Glomerular endothelial cell (primary cell): ENCODE measurements at places on chromosomes 5 and 9.
A peak's percentile ranks its signal among the peaks of the same experiment; 100 is the strongest.

DNA sequence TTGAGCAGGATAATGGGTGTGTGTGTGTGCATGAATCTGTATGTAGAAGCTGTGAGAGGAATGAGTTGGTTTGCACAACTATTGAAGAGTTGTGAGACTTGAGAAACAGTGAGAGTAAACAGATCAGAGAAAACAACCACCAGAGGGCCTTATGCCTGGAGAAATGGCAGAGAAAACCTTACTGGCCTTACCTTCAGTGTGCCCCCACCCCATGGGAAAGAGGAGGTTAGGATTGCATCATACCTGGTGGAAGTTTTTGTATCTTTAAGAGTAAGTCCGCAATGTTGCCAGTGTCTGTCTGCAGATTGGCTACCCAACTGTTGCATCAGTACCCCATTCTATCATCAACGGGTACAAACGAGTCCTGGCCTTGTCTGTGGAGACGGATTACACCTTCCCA lies 1909.4 kb upstream of the WWC1 start:
- DNase-seq, result no peak

DNA sequence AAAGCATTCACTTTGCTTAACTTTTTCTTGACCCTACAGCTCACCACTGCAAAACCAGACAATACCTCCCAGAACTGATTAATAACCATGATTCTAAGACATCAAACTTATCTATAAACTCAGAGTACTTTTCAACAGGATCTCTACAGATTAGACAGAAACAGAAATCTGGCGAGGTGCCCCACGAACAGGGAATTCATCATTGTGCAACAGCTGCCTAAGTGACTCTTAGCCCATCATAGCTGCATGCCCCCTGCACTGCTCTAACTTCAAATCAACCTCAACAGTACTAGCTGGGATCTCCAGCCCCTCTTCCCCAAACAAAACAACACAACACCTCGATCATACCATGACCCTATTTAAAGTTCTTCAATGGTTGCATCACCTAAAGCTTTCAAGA lies 16.1 kb upstream of the COL23A1 start:
- no peak for DNase-seq

- no peak for DNase-seq
Measured at GRCh38 chr5:40578501-40579451, 100.9 kb upstream of the PTGER4 start.

DNA sequence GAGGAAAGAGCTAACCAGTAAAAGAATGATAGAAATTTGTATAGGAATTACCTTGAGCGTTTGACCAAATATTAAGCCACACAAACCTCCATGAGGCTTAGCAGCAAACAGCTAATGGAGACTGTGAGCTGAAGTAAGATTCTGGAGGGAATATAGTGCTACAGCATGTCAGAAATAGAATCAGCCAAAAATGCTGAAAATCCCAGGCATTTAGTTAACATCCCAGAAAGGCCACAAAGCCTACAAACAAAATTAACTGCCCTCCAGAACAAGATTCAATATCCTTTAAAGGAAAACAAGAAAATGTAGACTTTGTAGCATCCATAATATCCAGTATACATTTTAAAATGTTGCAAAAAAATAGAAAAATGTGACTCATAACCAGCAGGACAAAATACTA lies 257.8 kb upstream of the TUSC1 start:
- no peak for DNase-seq

DNA sequence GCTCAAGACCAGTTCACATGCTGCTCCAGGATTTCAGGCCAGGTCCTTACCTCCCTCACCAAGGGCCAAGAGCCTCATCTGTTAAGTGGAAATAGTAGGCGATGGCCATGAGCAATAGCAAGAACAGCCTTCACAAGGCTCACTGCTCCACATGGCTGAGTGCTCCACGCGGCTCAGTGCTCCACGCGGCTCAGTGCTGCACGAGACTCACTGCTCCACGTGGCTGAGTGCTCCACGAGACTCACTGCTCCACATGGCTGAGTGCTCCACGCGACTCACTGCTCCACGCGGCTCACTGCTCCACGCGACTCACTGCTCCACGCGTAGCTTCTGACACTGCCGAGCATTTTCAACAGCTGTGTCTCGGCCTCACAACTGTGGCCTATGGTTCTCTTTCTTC lies 36.4 kb upstream of the ADAMTS2 start:
- DNase-seq, result no peak

DNA sequence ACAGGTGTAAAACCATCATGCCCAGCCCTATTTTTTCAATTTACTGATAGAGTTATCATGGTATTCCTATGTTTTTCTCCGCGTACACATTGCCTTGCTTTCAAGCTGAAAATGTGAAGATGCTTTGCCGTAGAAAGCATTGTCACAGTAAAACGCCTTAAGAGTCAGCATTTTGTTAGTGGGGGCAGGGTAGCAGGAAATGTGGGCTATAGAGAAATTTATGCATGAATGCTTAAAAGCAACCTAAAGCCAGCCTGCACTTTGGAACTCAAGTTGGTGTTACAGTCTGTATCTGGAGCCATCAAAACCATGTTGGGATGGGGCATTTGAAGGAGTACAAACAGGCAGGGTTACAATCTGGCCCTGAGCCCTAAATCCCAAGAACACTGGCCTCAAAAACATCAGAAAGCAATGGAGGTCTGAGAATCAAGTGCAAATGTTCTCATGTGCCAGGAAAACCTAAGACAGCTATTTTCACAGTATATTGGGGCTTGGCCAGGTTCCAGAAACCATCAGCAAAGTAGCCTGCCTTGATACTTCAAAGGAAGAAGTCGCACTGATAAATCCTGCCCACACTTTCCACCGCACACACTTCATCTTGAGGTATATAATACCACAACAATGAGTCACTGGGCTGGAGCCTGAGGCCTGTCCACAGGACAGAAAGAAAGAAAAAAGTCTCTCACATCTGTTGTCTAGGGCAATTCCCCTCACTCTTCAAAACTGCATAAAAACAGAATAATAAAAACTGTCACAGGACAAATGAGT lies 313.8 kb downstream of the ENC1 start:
- peak; percentile 56 for DNase-seq

GRCh38 chr9:118630931-118631595 lies 738.2 kb downstream of the BRINP1 start:
- DNase-seq, result no peak

- no peak for DNase-seq
Measured at GRCh38 chr5:1507014-1507375, 16.8 kb downstream of the LPCAT1 start.

GRCh38 chr5:118354797-118355196 lies 633.5 kb downstream of the DTWD2 start:
- no peak for DNase-seq

GRCh38 chr9:94150890-94151650 lies 66.8 kb downstream of the PTPDC1 start:
- DNase-seq, result no peak

DNA sequence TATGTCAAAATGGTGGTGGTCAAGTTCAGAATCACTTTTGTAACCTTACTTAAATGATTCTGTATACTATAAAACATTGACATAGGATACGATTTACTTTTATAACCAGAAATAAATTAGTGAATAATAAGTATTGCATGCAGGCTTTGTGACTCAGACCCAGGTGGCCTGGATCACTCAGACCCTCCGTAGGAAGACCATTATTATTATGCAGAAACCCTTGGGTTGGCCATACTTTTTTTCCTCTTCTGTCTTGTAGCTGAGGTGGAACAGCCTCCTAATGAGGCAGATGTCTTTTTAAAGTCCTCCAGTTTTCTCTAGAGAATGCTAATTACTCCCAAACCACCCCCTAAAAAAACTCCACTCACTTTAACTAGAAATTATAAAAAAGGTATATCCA lies 121.9 kb downstream of the LPAR1 start:
- no peak for DNase-seq

DNA sequence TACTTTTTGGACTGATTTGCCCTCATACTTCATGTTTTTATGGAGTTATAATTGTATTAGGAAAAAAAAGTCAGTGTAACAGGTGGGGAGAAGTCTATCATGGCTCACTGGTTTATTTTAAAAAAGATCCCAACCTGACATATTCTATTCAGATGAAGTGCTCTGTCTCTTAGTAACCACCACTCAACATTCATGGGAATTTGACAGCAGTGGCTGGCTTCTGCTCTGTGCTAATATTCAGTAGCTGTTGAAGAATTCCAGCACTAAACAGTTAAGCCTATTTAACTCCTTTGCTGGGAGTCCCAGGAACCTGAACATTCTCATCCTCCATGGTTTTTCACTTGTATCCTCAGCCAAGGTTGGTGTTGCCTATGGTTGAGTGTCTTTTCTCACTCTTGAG lies 23.1 kb downstream of the CMYA5 start:
- no peak for DNase-seq

GRCh38 chr9:106228861-106229260 lies 534.5 kb downstream of the TMEM38B start:
- DNase-seq, result no peak

DNA sequence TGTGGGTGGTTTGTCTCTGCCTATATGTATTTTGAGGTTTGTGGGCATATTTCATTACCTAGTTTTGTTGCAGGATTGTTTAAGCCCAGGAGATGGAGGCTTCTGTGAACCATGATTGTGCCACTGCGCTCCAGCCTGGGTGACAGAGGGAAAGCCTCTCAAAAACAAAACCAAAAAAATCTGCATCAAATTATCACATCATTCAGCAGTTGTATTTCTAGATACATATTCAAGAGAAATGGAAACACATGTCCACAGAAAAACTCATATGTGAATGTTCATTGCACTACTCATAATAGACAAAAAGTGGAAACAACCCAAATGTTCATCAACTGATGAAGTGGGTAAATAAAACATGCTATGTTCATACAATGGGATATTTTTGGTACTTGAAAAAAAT lies 29.9 kb downstream of the HSPA4 start:
- no peak for DNase-seq

DNA sequence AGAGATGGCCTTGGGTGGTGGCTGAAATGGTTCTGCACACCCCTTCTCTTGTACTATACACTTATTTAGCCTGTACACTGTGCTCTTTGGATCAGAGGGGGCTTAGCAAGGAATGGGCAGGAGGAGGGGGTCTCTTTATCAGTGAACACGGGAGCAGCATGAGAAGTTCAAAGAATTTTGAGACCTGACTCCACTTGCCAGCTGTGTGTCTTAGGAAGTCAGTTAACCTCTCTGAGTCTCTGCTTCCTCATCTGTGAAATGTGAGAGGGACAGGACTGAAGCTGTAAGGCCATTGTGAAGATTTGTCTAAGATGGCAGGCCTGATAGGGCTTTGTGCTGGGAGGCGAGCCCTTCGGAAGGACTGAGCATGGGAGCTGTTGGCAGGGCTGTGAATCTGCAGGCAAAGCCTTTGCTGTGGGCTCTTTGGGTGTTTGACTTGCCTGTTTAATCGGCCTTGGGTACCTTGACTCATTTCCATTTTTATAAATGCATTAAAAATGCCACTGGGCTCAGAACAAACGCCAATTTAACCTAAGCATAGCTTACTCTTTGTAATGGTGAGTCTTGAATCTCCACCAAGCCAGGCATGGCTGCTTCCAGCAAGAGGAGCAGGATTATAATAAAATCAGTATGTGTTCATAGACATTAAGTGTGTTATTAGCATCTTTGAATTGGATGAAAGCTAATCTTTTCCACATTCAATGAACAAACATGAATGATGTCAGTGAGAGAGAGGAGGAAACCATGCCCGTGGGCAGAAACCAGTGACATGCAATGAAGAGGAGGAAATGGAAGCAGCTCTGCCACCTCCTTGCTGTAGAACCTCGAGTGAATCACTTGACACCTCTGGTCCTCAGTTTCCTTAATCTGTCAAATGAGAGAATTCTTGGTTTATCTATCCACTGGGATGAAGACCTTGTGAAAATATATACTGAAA lies 89.4 kb downstream of the MACROH2A1 start:
- no peak for DNase-seq

- DNase-seq, result no peak
Measured at GRCh38 chr5:171678646-171679045, 107.0 kb upstream of the SMIM23 start.

GRCh38 chr9:126347911-126348760 lies 21.5 kb downstream of the MVB12B start:
- DNase-seq, result no peak

DNA sequence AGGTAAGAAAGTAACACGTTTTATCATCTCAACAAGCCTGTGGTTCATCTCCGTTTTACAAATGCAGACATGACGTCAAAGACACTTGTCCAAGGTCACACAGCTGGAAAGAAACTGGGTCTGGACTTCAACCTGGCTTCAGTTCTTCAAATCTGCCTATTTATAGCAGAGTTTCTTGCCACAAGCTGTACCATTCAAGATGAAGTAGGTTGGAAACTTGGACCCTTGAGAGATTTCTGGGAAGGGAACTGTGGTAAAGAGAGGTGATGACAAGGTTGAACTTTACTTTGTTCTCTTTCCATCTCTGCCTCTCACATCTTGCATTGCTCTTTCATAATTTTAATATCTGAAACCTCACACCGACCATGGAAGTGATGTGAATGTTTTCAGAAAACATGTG lies 29.9 kb upstream of the DENND1A start:
- no peak for DNase-seq

DNA sequence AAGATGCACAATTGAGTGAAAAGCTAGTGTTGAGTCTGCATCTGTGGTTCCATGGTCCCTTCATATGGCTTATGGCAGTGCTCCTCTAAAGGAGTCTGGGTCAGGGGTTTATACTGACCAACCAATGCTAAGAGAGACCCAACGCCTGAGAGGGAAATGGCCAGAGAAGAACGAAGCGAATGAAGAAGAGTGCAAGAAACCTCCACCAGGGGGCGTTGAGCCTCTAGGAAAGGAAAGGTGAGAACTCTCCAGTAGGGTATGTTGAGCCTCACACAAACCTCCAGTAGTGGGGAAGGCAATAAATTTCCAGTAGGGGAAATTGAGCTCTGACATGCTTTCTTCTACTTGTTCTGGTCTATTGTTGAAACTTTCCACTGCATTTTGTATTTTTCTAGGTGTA lies 470.6 kb downstream of the PRDM9 start:
- no peak for DNase-seq

- no peak for DNase-seq
Measured at GRCh38 chr5:38853753-38854470, 8.1 kb downstream of the OSMR start.

DNA sequence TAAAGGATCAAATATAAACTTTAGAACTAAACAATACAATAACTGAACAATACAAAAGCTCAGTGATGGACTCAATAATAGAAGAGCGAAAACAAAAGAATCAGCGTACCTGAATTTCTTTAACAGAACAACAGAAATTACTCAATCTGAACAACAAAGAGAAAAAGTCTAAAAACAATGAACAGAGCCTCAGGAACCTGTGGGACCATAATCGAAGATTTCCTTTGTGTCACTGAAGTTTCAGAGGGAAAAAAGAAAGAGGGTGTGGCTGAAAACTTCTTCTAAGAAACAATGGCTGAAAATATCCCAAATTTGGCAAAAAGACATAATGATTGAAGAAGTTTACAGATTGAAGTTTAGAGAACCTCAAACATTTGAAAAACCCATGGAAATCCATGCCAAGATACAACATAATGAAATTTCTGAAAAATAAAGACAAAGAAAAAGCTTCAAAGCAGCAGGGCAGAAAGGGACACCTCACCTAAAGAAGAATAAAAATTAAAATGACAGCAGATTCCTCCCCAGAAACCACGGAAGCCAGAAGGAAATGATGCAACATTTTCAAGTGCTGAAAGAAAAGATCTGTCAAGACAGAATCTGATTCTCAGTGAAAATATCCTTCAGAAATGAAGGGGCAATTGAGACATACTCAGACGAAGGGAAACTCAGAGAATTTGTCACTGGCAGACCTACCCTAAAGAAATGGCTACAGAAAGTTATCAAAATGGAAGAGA lies 288.8 kb downstream of the ARL15 start:
- no peak for DNase-seq

- DNase-seq, result no peak
Measured at GRCh38 chr5:76610196-76610595, 13.0 kb downstream of the F2RL2 start.
